ENCODE measurements at places on chromosomes 11 and 22. TPM values are rescaled to one million over a fixed set of nuclear protein-coding genes. Genes with fewer than 3 reads are reported as not detected.

- no peak overlapping the region for H3K27ac ChIP-seq
- no peak for DNase-seq
- no peaks in the 10 kb centered on the region for H3K36me3 ChIP-seq
- H3K4me1 ChIP-seq, result no peaks in the 10 kb centered on the region
These were observed 706 bp upstream of the OR51E1 start for GRCh38 chr11:4643076-4643475.

NTM gene
- total RNA-seq, result not detected

DNA sequence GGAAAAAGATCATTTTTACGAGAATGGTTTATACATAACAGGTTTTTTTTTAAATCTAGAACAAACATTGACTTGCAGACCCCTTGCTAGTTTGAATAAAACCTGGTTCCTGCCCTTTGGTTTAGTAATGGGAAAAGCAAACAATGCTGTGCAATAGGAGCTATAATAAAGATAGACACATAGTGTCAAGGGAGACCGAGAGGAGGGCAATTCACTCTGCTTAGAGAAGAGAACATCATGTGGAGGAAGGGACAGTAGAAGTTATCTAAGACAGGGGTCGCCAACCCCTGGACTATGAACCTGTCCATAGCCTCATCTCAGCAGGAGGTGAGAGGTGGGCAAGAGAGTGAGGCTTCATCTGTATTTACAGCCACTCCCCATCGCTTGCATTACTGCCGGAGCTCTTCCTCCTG is 7.0 kb upstream of the RDX start:
- H3K27ac ChIP-seq, result no peak overlapping the region
- H3K4me3 ChIP-seq, result no peak overlapping the region
- H3K36me3 ChIP-seq, result no peaks in the 10 kb centered on the region

GRCh38 chr22:29979777-29980321 is 96.9 kb downstream of the MTMR3 start:
- H3K36me3 ChIP-seq, result peaks cover 24% of the 10 kb centered on the region
- no peaks in the 10 kb centered on the region for H3K4me1 ChIP-seq
- no peak overlapping the region for H3K27ac ChIP-seq
- no peak for DNase-seq
- H3K27me3 ChIP-seq, result no peaks in the 10 kb centered on the region
- H3K4me3 ChIP-seq, result no peak overlapping the region

DNA sequence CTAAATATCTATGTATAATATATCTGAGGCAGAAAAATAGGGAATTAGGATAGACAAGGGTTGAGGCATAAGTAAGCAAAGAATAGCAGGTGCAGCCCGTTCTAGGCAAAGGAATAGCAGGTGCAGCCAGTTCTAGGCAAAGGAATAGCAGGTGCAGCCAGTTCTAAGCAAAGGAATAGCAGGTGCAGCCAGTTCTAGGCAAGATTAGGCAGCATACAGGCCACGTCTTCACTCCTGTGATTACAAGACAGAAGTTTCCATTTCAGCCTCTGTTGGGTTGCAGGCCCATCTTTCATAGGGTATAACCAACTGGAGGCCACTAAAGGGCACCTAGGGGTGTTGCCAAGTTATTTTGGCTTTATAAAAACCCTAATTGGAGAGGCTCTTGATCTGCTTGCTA is 28.8 kb upstream of the CHORDC1 start:
- H3K4me3 ChIP-seq, result no peak overlapping the region
- H3K36me3 ChIP-seq, result no peaks in the 10 kb centered on the region
- peaks cover 4% of the 10 kb centered on the region for H3K27me3 ChIP-seq
- peaks cover 6% of the 10 kb centered on the region for H3K4me1 ChIP-seq

SCN4B gene
- 0.07 TPM for total RNA-seq

BDNF gene
- not detected for total RNA-seq

GRCh38 chr11:102653744-102654291 is 28.7 kb upstream of the MMP20 start:
- no peaks in the 10 kb centered on the region for H3K4me1 ChIP-seq
- no peak overlapping the region for H3K4me3 ChIP-seq
- no peak for DNase-seq
- H3K36me3 ChIP-seq, result no peaks in the 10 kb centered on the region

ELF5 gene
- total RNA-seq, result not detected

GRCh38 chr11:33402066-33402465 is 144.9 kb downstream of the HIPK3 start:
- no peaks in the 10 kb centered on the region for H3K27me3 ChIP-seq
- no peak for DNase-seq
- no peak overlapping the region for H3K4me3 ChIP-seq
- no peaks in the 10 kb centered on the region for H3K4me1 ChIP-seq

GRCh38 chr11:31500560-31500959 is 8.9 kb downstream of the IMMP1L start:
- H3K27ac ChIP-seq, result no peak overlapping the region
- H3K4me3 ChIP-seq, result no peak overlapping the region
- DNase-seq, result no peak
- no peaks in the 10 kb centered on the region for H3K27me3 ChIP-seq
- H3K36me3 ChIP-seq, result peaks cover 20% of the 10 kb centered on the region

DNA sequence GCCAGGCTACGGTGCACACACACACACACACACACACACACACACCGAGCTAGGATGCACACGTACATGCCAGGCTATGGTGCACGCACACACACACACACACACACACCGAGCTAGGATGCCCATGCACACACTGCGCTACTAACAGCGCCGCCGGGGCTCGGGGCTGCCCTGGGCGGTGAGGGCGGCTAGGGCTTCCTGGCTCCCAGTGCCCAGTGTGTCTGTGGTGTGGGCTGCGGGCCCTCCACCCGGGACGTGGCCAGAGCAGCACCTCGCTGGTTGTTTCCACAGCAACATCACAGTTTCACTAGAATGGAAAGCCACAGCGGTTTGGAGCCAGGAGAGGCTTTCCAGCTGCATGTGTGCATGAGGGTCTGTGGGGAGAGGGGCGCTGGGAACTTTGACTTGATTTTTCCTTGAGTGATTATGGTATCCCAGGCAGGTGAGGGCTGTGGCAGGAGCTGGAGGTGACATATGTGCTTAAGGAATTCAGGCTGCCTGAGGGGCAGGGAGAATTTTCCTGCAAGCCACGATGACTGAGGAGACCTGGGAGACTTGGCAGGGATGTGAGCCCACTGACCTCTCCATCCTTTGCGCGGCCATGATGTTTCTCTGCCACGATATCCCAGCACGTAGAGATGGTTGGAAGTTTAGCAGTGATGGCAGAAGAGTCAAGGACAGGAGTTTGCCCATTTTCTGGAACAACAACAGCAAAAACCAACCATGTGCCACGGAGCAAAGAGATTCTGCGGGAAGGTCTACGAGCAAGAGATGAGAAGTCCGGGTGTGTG is 195.9 kb downstream of the SNX19 start:
- no peaks in the 10 kb centered on the region for H3K4me1 ChIP-seq
- H3K36me3 ChIP-seq, result no peaks in the 10 kb centered on the region
- no peak overlapping the region for H3K4me3 ChIP-seq
- H3K27ac ChIP-seq, result no peak overlapping the region

GLYAT gene
- not detected for total RNA-seq

- no peaks in the 10 kb centered on the region for H3K27me3 ChIP-seq
- no peak overlapping the region for H3K27ac ChIP-seq
- H3K4me3 ChIP-seq, result no peak overlapping the region
- peak; percentile 68 for DNase-seq
- peaks cover 9% of the 10 kb centered on the region for H3K4me1 ChIP-seq
These were observed 27.0 kb upstream of the YWHAH start for GRCh38 chr22:31917227-31917921.

GRCh38 chr11:70644343-70645060 is 246.2 kb downstream of the CTTN start:
- H3K4me3 ChIP-seq, result no peak overlapping the region
- no peaks in the 10 kb centered on the region for H3K36me3 ChIP-seq
- no peaks in the 10 kb centered on the region for H3K4me1 ChIP-seq
- no peak for DNase-seq
- no peak overlapping the region for H3K27ac ChIP-seq

KRTAP5-10 gene
- total RNA-seq, result not detected

DNA sequence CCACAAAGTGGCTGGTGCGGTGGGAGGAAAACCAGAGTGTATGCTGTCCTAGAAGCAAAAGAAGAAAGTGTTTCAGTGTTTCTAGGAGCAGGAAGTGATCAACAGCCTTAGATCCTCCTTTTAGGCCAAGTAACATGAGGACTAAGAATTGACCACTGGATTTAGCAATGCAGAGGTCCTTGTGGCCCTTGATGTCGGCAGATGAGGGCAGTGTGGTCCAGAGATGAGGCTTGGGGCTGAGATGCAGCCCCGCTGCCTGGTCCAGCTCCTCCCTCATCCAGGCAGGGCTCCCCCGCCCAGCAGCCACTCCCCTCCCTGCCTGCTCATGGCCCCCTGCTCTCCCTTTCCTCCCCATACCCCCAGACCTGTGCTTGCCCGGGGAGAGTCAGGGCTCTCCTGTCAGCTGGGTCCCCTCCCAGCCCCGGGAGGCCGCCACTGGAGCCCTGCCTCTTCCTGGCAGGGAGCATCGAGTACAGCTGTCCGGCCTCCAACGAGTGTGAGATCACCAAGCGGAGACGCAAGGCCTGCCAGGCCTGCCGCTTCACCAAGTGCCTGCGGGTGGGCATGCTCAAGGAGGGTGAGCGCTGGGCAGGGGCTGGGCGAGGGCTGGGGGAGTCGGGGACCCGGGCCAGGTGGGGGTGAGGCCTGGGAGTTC is 3.7 kb downstream of the TRMT112 start:
- H3K36me3 ChIP-seq, result peaks cover 43% of the 10 kb centered on the region
- DNase-seq, result no peak
- no peaks in the 10 kb centered on the region for H3K27me3 ChIP-seq
- peaks cover 22% of the 10 kb centered on the region for H3K4me1 ChIP-seq
- no peak overlapping the region for H3K27ac ChIP-seq
- H3K4me3 ChIP-seq, result no peak overlapping the region

CRYBA4 gene
- total RNA-seq, result not detected

GRCh38 chr11:67079065-67079705 is 22.5 kb downstream of the RHOD start:
- H3K4me3 ChIP-seq, result no peak overlapping the region
- peaks cover 4% of the 10 kb centered on the region for H3K27me3 ChIP-seq
- no peak for DNase-seq
- H3K36me3 ChIP-seq, result no peaks in the 10 kb centered on the region
- peak overlapping the region; percentile 31 for H3K27ac ChIP-seq

OR52J3 gene
- total RNA-seq, result not detected

DNA sequence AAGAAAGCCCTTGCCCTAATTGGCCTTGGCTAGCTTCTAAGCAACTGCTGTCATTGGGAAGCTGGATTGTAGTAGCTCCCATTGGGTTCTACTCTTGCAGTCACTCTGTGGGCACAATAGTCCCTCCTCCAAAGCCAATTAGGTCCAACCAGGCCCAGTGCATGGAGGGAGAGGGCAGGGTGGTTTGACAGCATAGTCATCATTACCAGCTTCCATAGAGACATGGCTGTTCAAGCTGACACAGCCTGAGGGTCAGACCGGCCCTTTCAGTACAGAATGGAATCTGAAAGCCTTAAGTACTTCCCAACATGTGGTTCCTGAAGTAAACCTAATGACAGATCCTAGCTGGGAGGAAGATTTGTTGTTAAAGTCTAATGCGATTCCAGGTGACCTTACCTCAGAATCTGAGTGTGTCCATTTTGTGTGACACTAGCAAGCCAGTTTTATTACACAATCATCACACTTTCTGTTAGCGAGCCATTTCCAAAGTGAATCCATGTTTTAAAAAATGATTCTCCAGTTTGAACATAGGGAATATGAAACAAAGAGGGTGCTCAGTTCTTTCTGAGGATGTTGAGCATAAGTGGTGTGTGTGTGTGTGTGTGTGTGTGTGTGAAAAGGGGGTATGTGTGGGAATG is 6.9 kb downstream of the PLET1 start:
- H3K36me3 ChIP-seq, result no peaks in the 10 kb centered on the region
- no peaks in the 10 kb centered on the region for H3K4me1 ChIP-seq
- no peaks in the 10 kb centered on the region for H3K27me3 ChIP-seq

DNA sequence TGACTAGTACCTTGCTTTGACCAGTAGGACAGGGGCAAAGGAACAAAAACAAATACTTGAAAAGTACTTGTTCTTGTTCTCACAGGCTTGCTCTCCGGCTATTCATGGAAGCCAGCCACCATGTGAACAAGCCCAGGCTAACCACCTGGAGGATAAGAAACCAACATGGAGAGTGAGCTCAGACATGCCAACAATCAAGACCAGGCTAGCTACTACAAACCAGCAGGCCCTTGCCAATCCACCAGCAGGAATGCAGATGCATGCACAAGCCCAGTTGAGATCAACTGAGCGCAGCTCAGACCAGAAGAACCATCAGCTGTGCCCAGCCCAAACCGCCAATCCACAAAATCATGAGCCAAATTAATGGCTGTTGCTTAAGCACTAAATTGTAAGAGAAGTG is 180.1 kb upstream of the ISX start:
- no peak for DNase-seq
- no peaks in the 10 kb centered on the region for H3K36me3 ChIP-seq
- no peaks in the 10 kb centered on the region for H3K4me1 ChIP-seq
- no peak overlapping the region for H3K4me3 ChIP-seq

DRD2 gene
- not detected for total RNA-seq

- H3K4me3 ChIP-seq, result no peak overlapping the region
- peaks cover 22% of the 10 kb centered on the region for H3K27me3 ChIP-seq
- no peak for DNase-seq
- H3K27ac ChIP-seq, result no peak overlapping the region
These were observed 862 bp downstream of the APBB1 start for GRCh38 chr11:6417907-6418556.

DNA sequence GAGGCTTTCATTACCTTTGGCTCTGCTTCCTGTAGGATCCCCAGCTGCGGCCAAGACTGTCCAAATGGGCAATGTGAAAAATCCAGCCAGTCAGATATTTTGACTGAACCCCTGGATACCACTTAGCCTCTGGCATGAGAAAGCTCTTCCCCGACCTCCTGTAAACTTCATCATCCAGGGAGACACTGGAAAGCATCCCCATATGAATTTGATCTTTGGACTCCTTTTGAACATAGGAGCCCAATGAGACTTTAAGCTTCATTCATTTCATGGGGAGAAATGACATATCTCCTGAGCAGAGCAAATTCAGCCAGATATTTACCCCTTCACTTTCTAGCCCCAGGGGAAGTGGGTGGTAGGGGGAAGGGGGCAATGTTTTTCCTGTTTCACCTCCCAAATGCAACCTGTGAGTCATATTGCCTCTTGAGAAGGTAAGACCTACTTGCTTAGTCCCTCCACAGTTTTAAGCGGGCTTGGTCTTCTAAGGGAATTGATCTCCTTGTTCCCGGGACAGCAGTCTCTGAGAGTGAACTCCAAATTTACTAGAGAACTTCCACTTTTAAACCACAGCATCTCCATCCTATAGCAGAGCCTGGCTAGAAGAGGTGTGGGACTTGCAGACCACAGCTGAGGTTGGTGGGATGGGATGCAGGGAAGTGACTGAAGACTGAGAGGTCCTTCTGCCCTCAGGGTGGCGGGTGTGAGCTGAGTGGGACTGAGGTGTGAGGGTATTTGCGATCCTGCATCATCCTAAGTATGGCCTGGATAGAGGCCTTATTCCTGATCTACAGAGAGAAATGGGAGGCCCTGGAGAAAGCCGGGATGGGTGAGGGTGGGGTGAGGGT is 20.3 kb upstream of the POU2AF1 start:
- DNase-seq, result no peak
- H3K27me3 ChIP-seq, result no peaks in the 10 kb centered on the region
- peak overlapping the region; percentile 20 for H3K4me3 ChIP-seq
- H3K36me3 ChIP-seq, result no peaks in the 10 kb centered on the region

GRCh38 chr11:125994509-125994908 is 48.7 kb downstream of the VSIG10L2 start:
- H3K36me3 ChIP-seq, result no peaks in the 10 kb centered on the region
- H3K27me3 ChIP-seq, result peaks cover 3% of the 10 kb centered on the region
- peaks cover 12% of the 10 kb centered on the region for H3K4me1 ChIP-seq
- no peak for DNase-seq
- H3K27ac ChIP-seq, result no peak overlapping the region

PRMT3 gene
- 48.7 TPM for total RNA-seq
